ENCODE measurements at places on chromosomes 1 and 21.

- no peak for DNase-seq
Observed at GRCh38 chr1:41545996-41546832, 61.7 kb upstream of the EDN2 start.

- no peak for DNase-seq
Observed at GRCh38 chr1:36456391-36456928, 6.2 kb upstream of the OSCP1 start.

GRCh38 chr1:25795946-25796810 is 3.8 kb upstream of the SELENON start:
- peak; percentile 72 for DNase-seq

DNA sequence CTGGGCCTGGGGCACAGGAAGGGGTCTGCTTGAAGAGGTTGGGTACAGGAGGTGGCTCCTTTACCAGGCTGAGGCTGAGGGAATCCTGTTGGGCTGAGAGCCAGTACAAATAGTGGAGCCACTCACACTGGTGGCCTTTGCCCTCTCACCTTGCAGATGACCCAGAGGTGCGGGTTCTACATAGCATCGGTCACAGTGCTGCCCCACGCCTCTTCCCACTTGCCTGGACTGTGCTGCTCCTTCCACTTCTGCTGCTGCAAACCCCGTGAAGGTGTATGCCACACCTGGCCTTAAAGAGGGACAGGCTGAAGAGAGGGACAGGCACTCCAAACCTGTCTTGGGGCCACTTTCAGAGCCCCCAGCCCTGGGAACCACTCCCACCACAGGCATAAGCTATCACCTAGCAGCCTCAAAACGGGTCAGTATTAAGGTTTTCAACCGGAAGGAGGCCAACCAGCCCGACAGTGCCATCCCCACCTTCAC is 1.8 kb upstream of the SLC50A1 start:
- DNase-seq = no peak

GRCh38 chr1:171344473-171344820 is 30.5 kb downstream of the FMO4 start:
- no peak for DNase-seq

- DNase-seq = no peak
Observed at GRCh38 chr1:109255678-109256077, 6.3 kb downstream of the CELSR2 start.

DNA sequence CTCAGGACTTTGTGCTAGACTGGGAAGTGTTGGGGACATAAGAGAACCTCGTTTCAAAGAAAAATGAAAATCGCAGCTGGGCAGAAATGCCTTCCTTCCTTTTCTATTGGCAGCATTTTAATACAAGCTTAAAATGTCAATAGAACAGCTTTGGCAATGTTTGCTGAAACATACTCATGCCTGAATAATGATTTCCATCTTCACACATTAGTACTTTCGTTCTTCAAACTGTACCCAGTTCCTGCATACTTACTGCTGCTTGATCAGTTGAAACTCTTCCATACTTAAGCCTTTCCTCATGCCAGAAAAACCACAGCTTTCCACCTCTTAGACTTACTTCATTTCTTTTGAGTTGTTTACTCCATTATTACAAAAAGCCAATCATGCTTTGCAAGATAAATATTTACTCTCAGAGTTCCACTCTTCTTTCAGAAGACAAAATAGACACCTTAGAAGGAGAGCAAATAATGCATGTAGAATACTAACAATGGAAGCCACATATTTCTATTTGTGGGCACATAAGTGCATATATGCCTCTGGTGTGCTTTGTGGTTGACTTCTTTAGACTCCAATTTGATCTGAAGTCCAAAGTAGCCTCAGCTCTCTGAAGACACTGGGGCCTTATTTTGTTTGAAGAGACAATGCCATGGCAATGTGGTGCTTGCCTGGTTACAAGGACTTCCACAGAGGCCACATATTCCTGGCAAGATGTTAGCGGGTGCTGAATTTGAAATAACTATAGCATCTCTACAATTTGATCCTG is 22.7 kb upstream of the CD55 start:
- peak; percentile 54 for DNase-seq

DNA sequence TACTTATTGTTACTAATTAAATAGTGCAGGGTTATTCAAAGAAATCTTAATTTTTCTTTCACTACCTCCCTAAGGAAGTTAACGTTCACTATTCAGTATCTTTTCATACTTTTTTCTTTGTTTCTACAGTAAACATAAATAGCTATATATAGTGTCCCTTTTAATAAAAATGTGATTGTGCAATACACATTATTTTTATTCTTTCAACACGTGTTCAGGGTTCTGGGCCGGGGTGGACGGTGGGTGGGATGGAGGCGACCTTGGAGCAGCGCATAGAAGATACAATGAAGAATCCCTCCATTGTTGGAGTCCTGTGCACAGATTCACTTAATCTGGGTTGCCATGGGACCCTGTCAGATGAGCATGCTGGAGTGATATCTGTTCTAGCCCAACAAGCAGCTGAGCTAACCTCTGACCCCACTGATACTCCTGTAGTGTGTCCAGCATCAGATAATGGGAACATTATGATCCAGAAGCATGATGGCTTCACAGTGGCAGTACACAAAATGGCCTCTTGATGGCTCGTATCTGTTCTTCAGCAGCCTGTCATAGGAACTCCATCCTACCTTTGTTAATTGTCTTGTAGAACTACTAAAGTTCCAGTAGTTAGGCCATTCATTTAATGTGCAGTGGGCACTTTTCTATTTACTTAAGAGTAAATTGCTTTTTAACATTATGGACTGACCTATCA is 155.9 kb upstream of the L1TD1 start:
- no peak for DNase-seq

DNA sequence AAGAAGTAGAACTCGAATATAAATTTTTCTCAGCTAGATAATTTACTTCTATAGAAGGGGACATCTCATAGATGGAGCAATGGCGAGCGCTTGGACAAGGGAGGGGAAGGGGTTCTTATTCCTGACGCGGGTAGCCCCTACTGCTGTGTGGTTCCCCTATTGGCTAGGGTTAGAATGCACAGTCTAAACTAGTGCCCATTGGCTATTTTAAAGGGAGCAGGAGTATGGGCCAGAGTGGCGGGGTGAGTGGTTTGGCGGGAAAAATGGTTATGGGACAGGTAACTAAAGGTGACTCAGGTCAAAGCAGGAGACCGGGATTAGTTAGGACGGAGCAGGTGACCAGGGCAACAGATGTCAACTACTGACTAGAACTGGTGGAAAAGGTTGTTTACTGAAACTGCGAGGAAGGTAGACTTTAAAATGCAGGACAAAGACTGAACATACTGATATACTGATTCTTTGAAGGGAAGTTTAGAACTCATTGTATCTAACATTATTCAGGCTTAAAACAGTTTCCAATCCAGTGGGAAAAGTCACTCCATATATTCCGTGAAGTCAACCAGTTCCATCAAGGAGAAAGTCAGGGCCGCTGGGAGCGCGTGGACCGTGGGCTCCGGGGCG is 940 bp upstream of the ATAD3A start:
- no peak for DNase-seq

DNA sequence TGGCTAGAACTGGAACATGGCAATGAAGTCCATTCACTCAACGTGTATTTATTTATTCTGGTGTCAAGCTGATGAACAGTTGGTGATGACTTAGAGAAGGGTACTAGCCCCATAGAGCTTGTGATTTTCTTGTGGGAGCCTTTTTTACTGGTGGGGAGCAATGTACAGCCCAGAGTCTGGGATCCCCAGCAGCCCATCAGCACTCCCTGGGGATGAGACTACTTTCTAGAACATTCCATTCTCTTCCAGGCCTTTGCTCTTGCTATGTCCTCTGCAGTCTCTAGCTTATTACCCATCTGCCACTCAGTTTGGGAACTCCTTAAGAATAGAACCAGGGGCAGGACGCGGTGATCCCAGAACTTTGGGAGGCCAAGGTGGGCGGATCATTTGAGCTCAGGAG is 11.6 kb downstream of the SLC2A1 start:
- no peak for DNase-seq

DNA sequence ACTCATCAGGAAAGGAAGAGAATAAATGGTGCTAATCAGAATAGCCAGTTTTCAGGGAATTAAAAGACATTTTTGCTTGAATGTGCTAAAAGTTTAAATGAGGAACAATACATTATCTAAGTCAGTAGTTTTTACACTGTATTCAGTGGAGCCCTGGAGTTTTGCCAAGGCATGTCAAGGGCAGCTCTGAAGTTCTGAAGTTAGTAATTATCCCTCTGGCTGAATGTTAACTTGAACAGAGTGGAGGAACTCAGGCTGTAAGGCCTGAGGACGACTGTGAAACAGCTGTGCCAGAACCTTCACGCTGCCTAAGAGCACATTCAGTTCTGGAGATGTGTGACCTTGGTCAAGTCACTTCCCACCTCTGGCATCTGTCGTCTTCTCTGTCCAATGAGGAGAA is 68.1 kb downstream of the EDEM3 start:
- no peak for DNase-seq

DNA sequence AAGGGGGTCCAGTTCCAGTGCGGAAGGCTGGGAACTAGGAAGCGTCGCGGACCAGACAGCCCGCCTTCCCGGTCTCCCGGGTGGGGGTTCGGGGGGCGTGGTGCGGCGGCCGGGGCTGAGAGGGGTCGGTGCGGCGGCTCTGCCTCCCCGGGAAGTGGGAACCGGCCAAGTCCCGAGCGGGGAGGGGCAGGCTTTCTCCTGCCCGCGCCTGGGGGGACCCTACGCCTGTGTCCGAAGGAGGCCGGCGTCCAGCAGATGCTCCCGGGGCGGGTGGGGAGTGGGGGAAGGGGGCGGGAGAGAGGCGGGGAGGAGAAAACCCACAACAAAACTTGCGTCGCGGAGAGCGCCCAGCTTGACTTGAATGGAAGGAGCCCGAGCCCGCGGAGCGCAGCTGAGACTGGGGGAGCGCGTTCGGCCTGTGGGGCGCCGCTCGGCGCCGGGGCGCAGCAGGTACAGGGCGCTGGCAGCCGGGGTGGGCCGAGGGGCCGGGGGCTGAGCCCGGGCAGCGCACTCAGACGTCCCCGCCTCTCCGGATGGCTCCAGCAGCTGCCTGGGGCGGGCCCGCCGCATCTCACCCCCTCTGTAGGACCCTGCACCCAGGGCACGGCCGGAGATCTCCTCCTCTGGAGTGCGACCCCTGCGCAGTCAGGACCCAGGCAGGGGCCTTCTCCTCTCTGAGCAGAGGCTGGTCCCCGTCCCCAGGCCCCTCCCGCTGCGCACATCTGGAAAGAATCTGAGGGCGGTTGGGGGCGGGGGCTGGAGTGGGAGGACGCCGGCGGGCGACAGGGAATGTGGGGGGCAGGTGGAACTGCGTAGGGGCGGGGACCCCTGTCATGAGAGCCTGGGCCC is at the start of gene PODN:
PODN (plus strand) TSS at position 355 of the 849 bp plus-strand sequence. CDS start 7,643 bp downstream, outside the sequence.
- DNase-seq = no peak

GRCh38 chr1:223825767-223826748 is 19.7 kb downstream of the TP53BP2 start:
- no peak for DNase-seq

- DNase-seq = no peak
Observed at GRCh38 chr1:67460676-67461500, 30.7 kb upstream of the SERBP1 start.

DNA sequence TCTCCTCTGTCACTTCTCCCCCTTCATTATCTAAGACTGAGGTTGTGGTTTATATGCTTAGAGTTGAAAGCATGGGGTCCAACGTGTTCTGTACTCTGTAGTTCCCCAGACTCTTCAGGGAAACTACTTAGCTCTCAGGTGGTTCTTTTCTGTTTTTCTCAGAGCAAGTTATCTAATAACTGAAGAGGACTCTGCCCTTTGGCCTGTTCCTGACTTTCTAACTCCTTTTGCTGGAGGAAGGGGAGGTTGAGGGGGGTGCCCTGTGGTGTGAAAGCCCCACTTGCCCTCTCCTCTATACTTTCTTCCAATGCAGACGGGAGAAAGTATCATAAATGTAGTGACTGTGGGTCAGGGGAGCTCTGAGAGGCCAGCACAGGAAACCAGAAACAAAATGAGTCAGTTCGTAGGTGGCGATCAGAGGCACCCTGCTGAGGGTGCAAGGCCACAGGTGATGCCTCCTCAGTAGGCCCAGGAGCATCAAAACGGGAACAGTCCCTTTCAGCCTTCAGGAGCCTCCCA is 5.0 kb downstream of the SLC25A44 start:
- DNase-seq = no peak

DNA sequence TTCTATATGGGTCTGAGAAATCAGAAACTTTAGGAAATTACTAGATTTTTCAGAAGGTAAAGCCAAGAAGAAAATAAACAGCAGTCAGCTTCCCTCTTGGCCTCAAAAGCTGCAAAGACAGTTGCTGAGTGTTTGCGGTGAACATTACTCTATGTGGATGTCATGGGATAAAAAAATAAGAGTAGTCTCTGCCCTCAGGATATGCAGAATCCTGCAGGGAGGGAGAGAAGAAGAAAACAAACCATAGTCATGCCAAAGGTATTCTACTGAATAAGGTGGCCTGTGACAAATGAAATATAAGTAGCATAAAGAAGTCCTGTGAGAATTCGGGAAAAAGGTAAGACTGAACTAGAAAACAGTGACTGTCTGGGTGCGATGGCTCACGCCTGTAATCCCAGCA is 19.0 kb downstream of the YARS1 start:
- DNase-seq = no peak

- no peak for DNase-seq
Observed at GRCh38 chr21:46388206-46388880, 64.4 kb downstream of the PCNT start.

GRCh38 chr1:53769780-53770179 is 30.8 kb upstream of the GLIS1 start:
- no peak for DNase-seq

- no peak for DNase-seq
Observed at GRCh38 chr1:31617916-31618746, 642 bp downstream of the HCRTR1 start.

GRCh38 chr1:33899746-33900145 is 35.9 kb downstream of the HMGB4 start:
- DNase-seq = no peak

DNA sequence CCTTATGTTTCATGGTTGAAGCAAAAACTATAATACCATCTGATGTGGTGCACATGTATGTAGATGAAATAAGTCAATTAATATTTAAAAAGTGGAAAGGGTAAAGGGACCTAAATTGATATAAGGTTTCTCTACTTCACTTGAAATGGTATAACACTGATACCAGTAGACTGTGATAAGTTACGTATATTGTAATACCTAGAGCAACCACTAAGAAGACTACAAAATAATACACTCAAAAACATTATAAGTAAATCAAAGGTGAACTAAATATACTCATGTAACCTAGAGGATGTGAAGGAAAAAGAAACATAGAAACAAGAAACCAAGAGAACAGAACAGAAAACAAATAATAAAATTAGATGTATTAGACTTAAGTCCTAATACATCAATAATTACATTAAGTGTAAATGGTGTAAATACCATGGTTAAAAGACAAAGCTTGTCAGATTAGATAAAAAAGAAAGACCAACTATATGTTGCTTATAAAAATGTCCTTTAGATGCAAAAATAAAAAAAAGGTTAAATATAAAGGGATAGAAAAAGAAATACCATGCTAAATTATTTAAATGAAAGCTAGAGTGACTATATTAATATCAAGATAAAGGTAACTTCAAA is 118.8 kb downstream of the LRRC7 start:
- DNase-seq = no peak

GRCh38 chr1:18354612-18355011 is 126.1 kb upstream of the KLHDC7A start:
- DNase-seq = no peak

- DNase-seq = no peak
Observed at GRCh38 chr1:96222701-96223100, 498.9 kb upstream of the PTBP2 start.

GRCh38 chr1:98991127-98992012 is 13.3 kb downstream of the PLPPR5 start:
- DNase-seq = no peak

All from NCI-H2029 treated with DMSO at 0.1 percent for 48 hours (cell line).